ENCODE measurements at places on chromosomes 3 and 15. TPM values are rescaled to one million over a fixed set of nuclear protein-coding genes. Genes with fewer than 3 reads are reported as not detected.
A peak's percentile ranks its signal among the peaks of the same experiment; 100 is the strongest.

GABRB3 gene
- total RNA-seq, result 1.7 TPM

EBLN2 gene
- 11.6 TPM for total RNA-seq

PP2D1 gene
- not detected for total RNA-seq

DGKG gene
- total RNA-seq, result 6.7 TPM

CPLX3 gene
- total RNA-seq, result not detected

TARS3 gene
- 18.6 TPM for total RNA-seq

ROPN1B gene
- not detected for total RNA-seq

CCR4 gene
- total RNA-seq, result not detected

CAMKV gene
- not detected for total RNA-seq

- no peak overlapping the region for H3K27ac ChIP-seq
- no peaks in the 10 kb centered on the region for H3K27me3 ChIP-seq
- H3K4me1 ChIP-seq, result no peaks in the 10 kb centered on the region
- no peak overlapping the region for H3K4me3 ChIP-seq
These were observed 42.7 kb downstream of the MAP3K13 start for GRCh38 chr3:185405664-185406063.

- DNase-seq, result no peak
- no peak overlapping the region for H3K4me3 ChIP-seq
- no peaks in the 10 kb centered on the region for H3K27me3 ChIP-seq
- H3K36me3 ChIP-seq, result no peaks in the 10 kb centered on the region
- no peak overlapping the region for H3K27ac ChIP-seq
These were observed 136.1 kb upstream of the LMCD1 start for GRCh38 chr3:8365541-8365940.

DNA sequence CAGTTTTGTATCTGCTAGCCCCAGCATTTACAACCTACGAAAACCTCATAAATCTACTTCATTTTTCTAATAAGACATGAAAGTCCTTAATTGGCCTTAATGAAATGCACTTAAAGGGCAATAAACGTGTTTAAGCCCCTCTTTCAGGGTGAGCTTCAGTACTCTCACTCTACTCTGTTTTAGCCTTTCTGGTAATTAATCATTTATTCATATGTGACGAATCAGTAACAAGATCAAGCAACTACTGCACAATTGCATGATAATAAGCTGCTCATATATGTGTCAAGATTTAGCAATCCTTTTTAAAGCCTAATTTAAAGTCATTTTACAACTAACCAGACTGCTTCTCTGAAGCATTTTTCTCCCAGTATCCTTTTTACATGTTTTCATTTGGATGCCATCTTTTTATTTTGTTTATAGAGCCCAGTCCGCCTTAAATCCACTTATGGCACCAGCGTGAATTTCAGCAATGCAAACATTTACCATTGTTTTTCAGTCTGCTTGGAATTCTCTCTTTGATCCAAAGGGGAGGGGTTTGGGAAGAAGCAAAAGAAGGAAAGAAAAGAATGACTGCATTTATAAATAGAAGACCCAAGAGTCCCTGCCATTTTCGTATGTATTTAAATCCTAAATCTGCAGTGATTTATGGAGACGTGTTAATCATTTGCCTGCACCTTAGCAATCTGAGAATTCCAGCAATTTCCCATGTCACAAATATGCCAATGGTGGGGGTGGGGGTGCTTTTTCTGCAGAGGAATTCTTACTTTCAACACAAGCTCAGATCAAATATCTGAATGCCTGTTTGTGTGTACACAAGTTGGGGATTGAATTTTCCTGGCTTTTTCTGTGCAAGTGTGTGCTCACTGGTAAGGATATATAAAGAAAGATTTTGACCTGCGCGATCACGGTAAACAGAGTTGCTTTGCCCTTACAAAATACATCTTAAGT is 230.8 kb upstream of the TBC1D5 start:
- DNase-seq, result no peak
- no peaks in the 10 kb centered on the region for H3K36me3 ChIP-seq
- no peak overlapping the region for H3K4me3 ChIP-seq
- H3K27ac ChIP-seq, result no peak overlapping the region
- H3K27me3 ChIP-seq, result no peaks in the 10 kb centered on the region

DNA sequence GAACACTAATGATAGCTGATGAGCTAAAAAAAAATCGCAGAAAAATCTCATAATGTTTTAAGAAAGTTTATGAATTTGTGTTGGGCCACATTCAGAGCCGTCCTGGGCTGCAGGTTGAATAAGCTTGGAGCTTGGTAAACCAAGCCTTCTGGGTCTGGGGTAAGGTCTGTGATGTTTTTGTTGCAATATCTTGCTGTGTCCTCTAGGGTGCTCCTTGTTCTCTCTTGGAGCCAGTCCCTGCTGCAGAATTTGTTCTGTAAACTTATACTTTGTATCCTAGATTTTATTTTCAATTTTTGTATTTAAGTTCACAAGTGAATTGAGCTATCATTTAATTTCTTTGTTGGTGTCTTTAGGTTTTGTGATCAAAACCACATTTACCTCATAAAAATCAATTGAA is 143.7 kb downstream of the NR1D2 start:
- no peaks in the 10 kb centered on the region for H3K27me3 ChIP-seq
- H3K4me1 ChIP-seq, result no peaks in the 10 kb centered on the region
- no peak for DNase-seq
- no peak overlapping the region for H3K27ac ChIP-seq
- H3K36me3 ChIP-seq, result no peaks in the 10 kb centered on the region

GRCh38 chr3:94520364-94520763 is 457.5 kb downstream of the NSUN3 start:
- DNase-seq, result no peak
- H3K4me3 ChIP-seq, result no peak overlapping the region
- no peaks in the 10 kb centered on the region for H3K4me1 ChIP-seq
- no peaks in the 10 kb centered on the region for H3K36me3 ChIP-seq
- H3K27me3 ChIP-seq, result no peaks in the 10 kb centered on the region

- no peaks in the 10 kb centered on the region for H3K36me3 ChIP-seq
- no peak overlapping the region for H3K4me3 ChIP-seq
- H3K27ac ChIP-seq, result no peak overlapping the region
- peak; percentile 76 for DNase-seq
These were observed 319.3 kb upstream of the AZI2 start for GRCh38 chr3:28667646-28668621.

- no peak overlapping the region for H3K4me3 ChIP-seq
- no peak for DNase-seq
- no peaks in the 10 kb centered on the region for H3K27me3 ChIP-seq
- no peaks in the 10 kb centered on the region for H3K4me1 ChIP-seq
- H3K36me3 ChIP-seq, result no peaks in the 10 kb centered on the region
These were observed 214.1 kb downstream of the NECTIN3 start for GRCh38 chr3:111285694-111286093.

- H3K4me3 ChIP-seq, result no peak overlapping the region
- H3K27me3 ChIP-seq, result no peaks in the 10 kb centered on the region
- no peaks in the 10 kb centered on the region for H3K4me1 ChIP-seq
- no peaks in the 10 kb centered on the region for H3K36me3 ChIP-seq
These were observed 202.8 kb downstream of the SV2B start for GRCh38 chr15:91302588-91303439.

GRCh38 chr3:63964681-63965485 is 52.7 kb upstream of the SCAANT1 start:
- H3K36me3 ChIP-seq, result no peaks in the 10 kb centered on the region
- DNase-seq, result no peak
- H3K27me3 ChIP-seq, result no peaks in the 10 kb centered on the region

GRCh38 chr3:62370112-62370857 is 3.1 kb downstream of the FEZF2 start:
- H3K4me3 ChIP-seq, result no peak overlapping the region
- no peaks in the 10 kb centered on the region for H3K36me3 ChIP-seq
- H3K27ac ChIP-seq, result no peak overlapping the region
- peaks cover 47% of the 10 kb centered on the region for H3K27me3 ChIP-seq
- no peak for DNase-seq

- no peak for DNase-seq
- no peaks in the 10 kb centered on the region for H3K4me1 ChIP-seq
- no peak overlapping the region for H3K4me3 ChIP-seq
- no peaks in the 10 kb centered on the region for H3K27me3 ChIP-seq
- H3K27ac ChIP-seq, result no peak overlapping the region
These were observed 42.4 kb downstream of the PCSK6 start for GRCh38 chr15:101447168-101447533.

GRCh38 chr3:56988458-56989168 is 71.9 kb upstream of the SPATA12 start:
- H3K27me3 ChIP-seq, result no peaks in the 10 kb centered on the region
- H3K27ac ChIP-seq, result no peak overlapping the region
- H3K4me1 ChIP-seq, result no peaks in the 10 kb centered on the region

- no peak overlapping the region for H3K27ac ChIP-seq
- H3K36me3 ChIP-seq, result no peaks in the 10 kb centered on the region
- no peak for DNase-seq
- peaks cover 11% of the 10 kb centered on the region for H3K4me1 ChIP-seq
- no peaks in the 10 kb centered on the region for H3K27me3 ChIP-seq
- no peak overlapping the region for H3K4me3 ChIP-seq
These were observed 34.7 kb downstream of the FOXL2 start for GRCh38 chr3:138912237-138912636.

GRCh38 chr3:175956964-175957363 is 1097.8 kb downstream of the NAALADL2 start:
- H3K4me3 ChIP-seq, result no peak overlapping the region
- no peak overlapping the region for H3K27ac ChIP-seq
- no peak for DNase-seq
- no peaks in the 10 kb centered on the region for H3K27me3 ChIP-seq

DNA sequence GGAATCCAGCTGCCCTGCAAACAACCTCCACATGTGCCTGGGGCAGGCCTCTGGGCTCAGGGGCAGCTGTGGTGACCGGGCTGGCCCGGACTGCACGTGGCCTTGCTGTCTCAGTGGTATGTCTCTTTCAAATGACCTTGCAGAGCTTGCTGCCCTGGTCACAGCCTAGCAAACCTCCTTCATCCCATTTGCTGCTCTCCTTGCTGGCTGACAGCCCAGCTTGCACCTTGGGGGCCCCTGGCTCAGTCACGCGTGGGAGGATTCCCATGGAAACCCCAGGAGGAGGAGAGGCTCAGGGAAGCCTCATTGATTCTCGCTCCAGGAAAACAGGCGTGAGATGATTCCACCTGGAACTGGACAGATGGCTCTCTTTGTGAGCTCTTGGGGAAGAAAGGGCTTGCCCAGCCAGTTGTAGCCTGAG is 5.6 kb downstream of the SPSB4 start:
- H3K36me3 ChIP-seq, result no peaks in the 10 kb centered on the region
- H3K27me3 ChIP-seq, result no peaks in the 10 kb centered on the region
- no peak overlapping the region for H3K27ac ChIP-seq
- no peak overlapping the region for H3K4me3 ChIP-seq
- H3K4me1 ChIP-seq, result peaks cover 2% of the 10 kb centered on the region
- DNase-seq, result no peak

DNA sequence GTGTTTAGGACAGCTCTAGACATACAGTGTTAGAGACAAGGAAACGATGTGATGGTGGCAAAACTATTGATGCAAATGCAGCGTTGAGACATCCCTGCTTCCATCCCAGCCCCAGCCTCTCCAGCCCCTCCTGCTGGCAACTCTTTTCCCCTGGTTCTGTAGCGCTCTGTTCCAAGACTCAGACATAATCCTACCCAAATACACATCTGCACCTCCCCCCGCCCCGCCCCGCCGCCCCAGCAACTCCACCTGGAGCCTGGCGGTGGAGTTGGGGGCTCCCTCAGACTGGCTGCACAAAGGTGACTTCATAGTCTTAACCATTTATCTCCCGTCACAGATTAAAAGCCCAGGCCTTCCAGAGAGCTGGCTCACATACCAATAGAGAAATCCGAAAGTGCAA is 7.2 kb upstream of the SEC22A start:
- H3K4me3 ChIP-seq, result no peak overlapping the region
- H3K27ac ChIP-seq, result no peak overlapping the region
- no peaks in the 10 kb centered on the region for H3K4me1 ChIP-seq
- H3K36me3 ChIP-seq, result no peaks in the 10 kb centered on the region
- DNase-seq, result no peak

GRCh38 chr15:56353119-56353518 is 12.1 kb upstream of the TEX9 start:
- H3K27me3 ChIP-seq, result no peaks in the 10 kb centered on the region
- no peaks in the 10 kb centered on the region for H3K4me1 ChIP-seq

DNA sequence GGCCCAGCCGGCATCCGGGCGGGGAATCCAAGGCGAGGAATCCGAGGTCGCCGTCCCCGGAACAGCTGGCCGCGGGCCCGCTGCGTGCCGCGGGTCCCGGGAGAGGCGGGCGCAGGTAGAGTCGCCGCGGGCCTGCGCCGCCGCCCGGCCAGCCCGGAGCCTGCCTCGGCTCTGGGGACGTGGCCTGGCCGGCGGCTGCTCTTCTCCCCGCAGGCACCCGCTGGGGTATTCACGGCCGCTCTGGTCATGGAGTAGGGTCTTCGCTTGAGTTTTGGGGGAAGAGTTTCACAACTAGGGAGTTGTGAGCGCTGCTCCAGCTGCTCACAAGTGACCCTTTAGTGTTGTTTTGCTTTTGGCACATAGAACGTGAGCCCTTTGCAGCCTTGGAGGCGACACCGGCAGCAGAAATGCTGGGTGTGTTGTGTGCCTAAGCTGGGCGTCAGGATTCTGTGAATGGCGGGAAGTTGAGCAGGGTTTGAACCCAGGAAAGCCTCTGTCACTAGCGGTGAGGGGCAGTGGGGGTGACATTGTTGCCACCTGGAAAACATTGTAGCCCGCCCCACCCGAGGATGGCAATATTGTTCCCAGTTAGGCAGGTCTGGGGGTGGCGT is 4.0 kb downstream of the TRIM71 start:
- H3K36me3 ChIP-seq, result no peaks in the 10 kb centered on the region
- H3K4me3 ChIP-seq, result no peak overlapping the region
- H3K27ac ChIP-seq, result no peak overlapping the region
- peaks cover 36% of the 10 kb centered on the region for H3K27me3 ChIP-seq
- DNase-seq, result no peak
- peaks cover 20% of the 10 kb centered on the region for H3K4me1 ChIP-seq

- H3K27ac ChIP-seq, result no peak overlapping the region
- no peak for DNase-seq
- no peaks in the 10 kb centered on the region for H3K4me1 ChIP-seq
- H3K36me3 ChIP-seq, result no peaks in the 10 kb centered on the region
- no peak overlapping the region for H3K4me3 ChIP-seq
- H3K27me3 ChIP-seq, result no peaks in the 10 kb centered on the region
These were observed 3.7 kb downstream of the HHATL start for GRCh38 chr3:42698911-42699230.

DNA sequence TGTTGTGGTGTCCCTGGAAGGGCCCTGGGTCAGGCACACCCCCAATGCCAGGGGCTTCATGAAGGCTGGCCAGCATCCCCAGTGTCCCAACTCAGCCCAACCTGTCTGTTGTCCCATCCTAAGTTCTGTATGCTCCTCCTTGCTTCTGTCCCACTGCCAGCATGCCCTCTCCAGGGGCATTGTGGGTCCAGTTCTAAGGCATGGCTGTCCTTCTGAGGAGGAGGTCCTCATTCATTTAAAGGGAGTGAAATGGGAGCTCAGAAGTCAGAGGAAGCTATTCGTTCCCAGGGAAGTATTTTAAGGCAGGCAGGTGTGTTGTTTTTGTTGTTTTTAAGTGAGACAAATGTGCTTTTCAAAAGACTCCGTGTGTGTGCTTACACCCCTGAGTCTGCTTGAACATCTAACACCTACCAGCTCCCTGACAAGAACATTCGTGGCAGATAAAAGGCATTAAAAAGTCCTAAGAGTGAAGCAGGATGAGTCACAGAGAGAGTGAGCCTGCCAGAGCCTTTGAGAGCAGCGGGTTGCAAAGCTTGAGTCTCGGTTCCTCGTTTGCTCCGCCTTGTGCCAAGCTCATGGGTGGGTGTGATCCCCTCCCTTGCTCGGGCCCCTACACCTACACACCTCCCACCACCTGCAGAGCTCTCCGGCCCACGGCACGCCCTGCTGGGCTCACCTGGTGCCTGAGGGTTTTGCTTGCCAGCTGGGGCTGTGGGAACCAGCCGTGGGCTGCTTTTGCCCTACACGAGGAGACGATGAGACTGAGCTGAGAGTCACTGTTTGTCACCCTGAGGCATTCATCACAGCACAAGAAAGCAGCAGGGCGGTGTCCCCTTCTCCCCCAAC is 183.4 kb upstream of the TOPAZ1 start:
- H3K36me3 ChIP-seq, result no peaks in the 10 kb centered on the region
- peak; percentile 79 for DNase-seq
- no peak overlapping the region for H3K27ac ChIP-seq
- H3K4me3 ChIP-seq, result no peak overlapping the region
- no peaks in the 10 kb centered on the region for H3K4me1 ChIP-seq
- no peaks in the 10 kb centered on the region for H3K27me3 ChIP-seq

All from Peyer's patch (tissue), 4 donors.